ENCODE measurements at places on chromosomes 4 and X. TPM values are rescaled to one million over a fixed set of nuclear protein-coding genes. Genes with fewer than 3 reads are reported as not detected.

- no peak for DNase-seq
Measured at GRCh38 chrX:68488657-68489056, 10.2 kb upstream of the YIPF6 start.

DNA sequence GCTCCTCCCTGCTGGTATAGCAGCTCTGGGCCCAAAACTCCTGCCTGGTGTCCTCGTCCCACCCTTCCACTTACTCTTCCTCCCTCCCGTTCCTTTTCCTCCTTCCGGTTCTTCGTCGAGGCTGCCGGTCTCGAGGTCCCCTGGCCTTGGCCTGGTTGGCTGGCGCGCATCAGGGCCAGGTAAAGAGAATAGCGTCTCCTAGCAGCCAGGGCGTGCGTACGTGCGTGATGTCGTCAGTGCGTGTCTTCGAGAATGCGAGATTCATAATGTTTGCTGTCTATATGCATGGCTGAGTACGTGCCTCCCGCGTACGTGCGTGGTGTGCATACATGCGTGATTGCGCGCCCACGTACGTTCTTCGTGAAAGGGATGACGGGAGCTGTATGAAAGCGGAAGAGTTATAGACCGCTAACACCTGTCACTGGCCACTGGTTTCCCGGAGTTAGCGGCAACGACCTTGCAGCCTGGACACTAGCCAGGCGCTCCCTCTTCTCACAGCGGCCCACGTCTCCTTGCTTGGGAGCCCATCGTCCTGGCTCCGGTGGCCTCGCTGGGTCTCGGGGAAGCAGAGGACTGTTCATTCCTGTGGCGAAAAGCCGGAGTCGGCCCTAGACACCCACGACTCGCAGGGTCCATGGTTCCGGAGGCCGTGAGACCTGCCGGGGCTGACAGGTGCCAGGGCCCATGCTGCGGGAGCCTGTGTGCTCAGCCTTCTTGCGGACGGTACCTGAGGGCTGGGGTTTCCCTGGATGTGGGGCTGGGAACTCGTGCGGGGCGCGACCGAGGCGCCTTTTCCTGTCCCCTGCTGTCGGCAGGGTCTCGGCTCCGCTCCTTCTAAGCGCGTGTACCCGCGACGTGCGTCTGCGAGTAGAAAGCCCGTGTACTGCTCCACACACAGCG lies at the start of gene EOLA1:
Gene EOLA1 (plus strand): TSS at position 392 of the 900 bp plus-strand sequence. CDS start 4,619 bp downstream, outside the sequence.
- peak; percentile 93 for DNase-seq

The FGF5 gene
- total RNA-seq: not detected

DNA sequence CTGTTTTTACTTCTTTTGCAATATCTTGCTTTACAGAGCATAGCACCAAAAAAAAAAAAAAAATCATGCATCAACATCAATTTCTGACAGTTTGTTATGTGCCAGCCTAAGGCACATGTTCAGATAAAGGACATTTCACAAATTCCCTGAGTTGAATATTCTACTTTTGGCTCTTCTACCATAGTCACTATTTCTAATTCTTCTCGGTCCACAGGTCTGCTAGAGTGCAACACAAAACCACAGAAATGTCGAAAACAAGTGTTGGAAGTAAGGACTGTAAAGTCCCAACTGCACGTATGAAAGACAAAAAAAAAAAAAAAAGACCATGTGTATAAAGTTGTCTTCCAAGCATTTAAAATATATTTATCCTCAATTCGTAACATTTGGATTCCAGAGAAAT lies 494.2 kb upstream of the INTU start:
- DNase-seq: no peak

GRCh38 chrX:107894038-107894437 lies 68.4 kb downstream of the MID2 start:
- peak; percentile 53 for DNase-seq

DNA sequence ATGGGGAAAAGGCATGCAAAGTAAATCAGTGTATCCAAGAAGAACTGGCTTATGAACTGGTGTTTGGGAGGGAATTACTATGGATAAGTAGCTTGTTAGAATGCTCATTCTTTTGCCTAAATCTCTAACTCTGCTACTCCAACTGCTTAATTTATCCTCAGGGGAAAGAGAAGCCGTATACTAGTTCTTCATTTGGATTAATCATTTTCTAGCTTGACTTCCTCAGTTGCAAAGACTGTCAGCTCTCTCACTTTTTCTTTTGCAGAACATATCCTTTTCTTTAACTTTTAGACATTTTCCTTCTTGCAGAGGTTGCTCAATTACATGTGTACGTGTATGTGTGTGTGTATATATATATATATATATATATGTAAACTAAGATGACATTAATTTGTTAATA lies 21.9 kb downstream of the GPRIN3 start:
- DNase-seq: no peak

DNA sequence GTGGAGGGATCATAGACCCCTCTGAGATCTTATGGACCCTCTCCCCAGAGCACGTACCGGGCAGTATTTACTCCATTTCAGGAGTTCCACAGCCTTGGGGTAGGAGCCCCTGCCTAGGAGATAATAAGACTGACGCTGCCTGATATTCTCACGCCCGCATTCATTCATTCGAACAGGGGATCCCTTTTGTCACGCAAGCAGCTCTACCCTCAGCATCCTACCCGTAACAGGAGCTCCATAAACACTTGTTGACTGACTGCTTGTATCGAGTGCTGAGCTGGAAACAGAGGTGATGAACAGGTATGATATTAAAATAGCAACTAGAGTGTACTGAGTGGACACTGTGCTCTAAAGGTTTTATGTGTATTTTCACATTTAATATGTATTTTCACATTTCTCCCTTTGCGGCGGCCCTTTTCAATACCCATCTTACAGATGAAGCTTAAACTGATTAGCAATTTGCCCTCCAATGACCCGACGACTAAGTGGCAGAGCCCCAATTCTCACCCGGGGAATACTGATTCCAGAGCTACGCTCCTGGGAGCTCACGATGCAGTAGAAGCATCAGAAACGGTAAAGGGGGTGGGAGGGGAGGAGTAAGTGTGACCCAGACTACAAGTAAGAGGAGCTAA lies 888 bp downstream of the RAB28 start:
- DNase-seq: no peak

DNA sequence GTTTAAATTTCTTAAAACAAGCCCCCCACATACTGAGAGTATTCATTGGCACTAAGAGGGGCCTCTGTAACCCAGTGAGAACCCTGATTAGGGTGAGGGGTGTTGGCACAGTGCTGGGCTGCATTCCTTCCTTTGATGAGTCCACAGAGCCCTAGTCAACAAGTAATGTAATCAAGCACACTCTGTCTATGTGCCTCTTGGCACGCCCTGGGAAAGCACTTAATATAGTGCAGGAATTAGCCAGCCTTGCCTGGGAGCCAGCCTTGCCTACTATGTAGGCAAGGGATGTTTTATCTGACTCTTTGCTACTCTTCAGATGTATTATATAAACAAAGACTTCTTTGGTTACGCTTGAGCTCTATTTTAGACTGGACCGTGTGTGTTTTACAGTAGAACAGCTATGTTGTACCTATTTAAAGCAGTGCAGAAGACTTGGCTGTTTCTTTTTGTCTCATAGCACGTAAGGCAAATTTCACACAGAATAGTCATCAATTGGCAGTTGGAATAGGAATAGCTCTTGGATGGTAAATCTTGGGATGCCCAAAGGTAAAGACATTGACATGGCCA lies 64.3 kb downstream of the FRAS1 start:
- DNase-seq: no peak

All from activated CD8-positive, alpha-beta T cell treated with anti-CD3 and anti-CD28 coated beads, Interleukin-2, amount 10 ng/mL, durations not matched to agents 7 days and 5 days (primary cell).